Activated CD8-positive, alpha-beta T cell treated with anti-CD3 and anti-CD28 coated beads, Interleukin-2, amount 10 ng/mL, durations not matched to agents 7 days and 5 days (primary cell): ENCODE measurements at places on chromosomes 5 and 9. TPM values are rescaled to one million over a fixed set of nuclear protein-coding genes. Genes with fewer than 3 reads are reported as not detected.

DNA sequence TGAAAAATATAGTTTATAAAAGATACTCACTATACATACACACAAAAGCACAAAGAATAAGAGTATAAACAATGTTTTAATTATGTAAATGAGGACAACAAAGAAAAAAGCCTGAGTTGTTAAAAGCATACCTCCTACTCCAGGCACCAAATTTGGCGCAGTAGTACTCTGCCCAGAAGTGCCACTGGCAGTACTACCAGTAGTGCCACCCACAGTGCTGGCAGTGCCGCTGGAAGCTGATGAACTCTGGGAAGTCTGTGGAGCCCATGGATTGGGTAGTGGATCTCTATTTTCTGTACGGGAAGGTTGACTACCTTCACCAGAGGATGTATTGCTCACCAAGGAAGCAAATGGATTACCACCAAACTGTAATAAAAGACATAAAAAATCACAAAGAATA lies 30.2 kb downstream of the UBQLN1 start:
- no peak for DNase-seq

GRCh38 chr5:72698481-72698880 lies 118.0 kb upstream of the TNPO1 start:
- no peak for DNase-seq

DNA sequence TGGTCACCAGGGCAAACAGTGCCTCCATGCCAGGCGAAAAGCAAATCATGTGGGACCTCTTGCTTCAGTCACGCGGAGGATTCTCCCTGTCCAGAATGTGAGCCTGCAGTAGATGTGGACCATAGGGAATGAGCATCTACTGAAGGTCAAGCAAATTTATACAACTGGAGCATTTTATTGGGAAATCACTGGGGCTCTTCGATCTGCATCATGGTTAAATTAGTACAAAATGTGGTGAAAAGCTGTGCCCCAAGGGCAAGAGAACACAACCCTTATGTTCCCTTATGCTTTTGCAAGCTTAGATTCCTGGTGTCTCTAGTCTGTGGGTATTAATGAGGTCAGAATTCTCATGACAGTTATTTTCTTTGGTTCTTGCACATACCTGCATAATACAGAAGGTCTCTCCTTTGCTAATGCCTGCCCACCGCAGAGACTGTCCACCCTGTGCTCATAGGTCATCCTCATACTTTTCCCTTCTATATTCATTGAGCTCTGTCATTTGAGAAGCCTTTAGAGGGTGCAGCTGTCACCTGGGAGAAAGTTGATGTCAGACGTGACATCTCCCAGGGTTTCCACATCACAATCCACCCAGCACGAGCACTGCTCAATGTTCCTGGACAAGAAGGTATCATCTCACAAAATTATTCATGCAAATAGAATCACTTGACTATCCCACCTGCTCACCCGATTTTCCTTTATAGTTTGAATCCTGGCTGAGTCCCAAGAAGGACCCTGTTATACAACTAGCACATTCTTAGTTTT lies 111.7 kb downstream of the NXNL2 start:
- no peak for DNase-seq

GRCh38 chr9:13279284-13280141 lies at the start of gene MPDZ:
MPDZ (minus strand) TSS chr9:13279692; CDS start chr9:13250315, 29,377 bp downstream.
- no peak for DNase-seq

GRCh38 chr5:123701511-123702200 lies 189.7 kb downstream of the CSNK1G3 start:
- DNase-seq, result no peak

DNA sequence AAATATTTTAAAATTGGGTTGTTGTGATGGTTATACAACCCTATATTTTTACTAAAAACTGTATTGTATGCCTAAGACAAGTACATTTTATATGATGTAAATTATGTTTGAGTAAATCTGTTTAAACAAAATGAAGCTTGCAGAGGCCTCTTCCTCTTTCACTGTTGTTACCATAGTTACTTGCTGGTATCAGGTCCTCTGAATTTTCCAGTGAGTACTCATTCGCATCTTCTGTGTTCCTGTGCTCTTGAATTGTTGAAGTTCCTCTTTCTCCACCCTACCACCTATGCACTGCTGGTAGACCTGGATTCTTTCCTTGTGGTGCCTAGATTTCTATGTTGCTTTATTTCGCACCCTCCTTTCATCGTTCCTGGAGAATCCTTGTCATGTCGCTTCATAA lies 938.5 kb upstream of the ACO1 start:
- no peak for DNase-seq

DNA sequence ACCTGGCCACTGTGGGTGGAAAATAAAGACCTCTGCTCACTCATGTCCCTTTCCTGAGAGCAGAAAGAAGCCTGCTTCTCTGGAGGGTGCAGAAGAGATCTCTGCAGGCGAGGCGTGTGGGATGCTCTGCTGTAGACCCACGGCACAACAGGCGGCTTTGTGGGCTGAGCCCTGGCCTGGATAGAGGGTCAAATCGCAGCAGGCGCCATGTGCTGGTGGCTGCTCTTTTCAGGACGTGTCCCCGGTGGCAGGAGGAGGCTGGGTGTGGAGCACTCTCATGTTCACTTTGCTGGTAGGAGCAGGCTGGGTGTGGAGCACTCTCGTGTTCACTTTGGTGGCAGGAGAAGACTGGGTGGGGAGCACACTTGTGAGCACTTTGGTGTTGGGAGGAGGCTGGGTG lies 35.1 kb downstream of the IRX4 start:
- no peak for DNase-seq

- DNase-seq, result no peak
Measured at GRCh38 chr5:124742983-124743601, 3.3 kb downstream of the ZNF608 start.

GRCh38 chr9:113636165-113636564 lies 172.6 kb downstream of the RGS3 start:
- DNase-seq, result no peak

- DNase-seq, result no peak
Measured at GRCh38 chr9:12695474-12695873, 2.3 kb downstream of the TYRP1 start.

GRCh38 chr9:27329291-27329690 lies 32.3 kb upstream of the EQTN start:
- no peak for DNase-seq

GRCh38 chr5:149816661-149817060 lies 86.6 kb downstream of the PPARGC1B start:
- DNase-seq, result no peak

DNA sequence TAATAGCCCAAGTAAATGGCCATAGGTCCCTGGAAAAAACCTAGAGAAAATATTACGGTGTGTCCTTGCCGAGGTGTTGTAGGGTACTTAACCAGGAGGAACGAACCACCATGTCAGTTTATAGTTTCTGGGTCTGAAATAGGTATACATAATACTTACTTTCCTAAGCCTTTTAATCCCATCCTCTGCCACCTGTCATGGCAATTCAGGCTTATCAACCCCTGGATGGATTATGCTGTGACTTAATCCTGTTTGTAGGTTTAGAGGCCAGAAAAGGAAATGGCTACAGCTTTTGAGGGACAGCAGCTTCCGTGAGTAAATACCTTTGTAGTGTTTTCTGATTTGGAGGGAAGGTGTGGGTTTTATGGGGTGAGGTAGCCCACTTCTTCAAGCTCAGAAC lies 89.1 kb upstream of the PTPRD start:
- no peak for DNase-seq

GRCh38 chr9:120018037-120018436 lies 561.9 kb downstream of the CDK5RAP2 start:
- DNase-seq, result no peak

GRCh38 chr5:110880413-110880812 lies 141.6 kb downstream of the SLC25A46 start:
- DNase-seq, result no peak

- DNase-seq, result no peak
Measured at GRCh38 chr5:173493846-173494245, 122.6 kb downstream of the BOD1 start.

DNA sequence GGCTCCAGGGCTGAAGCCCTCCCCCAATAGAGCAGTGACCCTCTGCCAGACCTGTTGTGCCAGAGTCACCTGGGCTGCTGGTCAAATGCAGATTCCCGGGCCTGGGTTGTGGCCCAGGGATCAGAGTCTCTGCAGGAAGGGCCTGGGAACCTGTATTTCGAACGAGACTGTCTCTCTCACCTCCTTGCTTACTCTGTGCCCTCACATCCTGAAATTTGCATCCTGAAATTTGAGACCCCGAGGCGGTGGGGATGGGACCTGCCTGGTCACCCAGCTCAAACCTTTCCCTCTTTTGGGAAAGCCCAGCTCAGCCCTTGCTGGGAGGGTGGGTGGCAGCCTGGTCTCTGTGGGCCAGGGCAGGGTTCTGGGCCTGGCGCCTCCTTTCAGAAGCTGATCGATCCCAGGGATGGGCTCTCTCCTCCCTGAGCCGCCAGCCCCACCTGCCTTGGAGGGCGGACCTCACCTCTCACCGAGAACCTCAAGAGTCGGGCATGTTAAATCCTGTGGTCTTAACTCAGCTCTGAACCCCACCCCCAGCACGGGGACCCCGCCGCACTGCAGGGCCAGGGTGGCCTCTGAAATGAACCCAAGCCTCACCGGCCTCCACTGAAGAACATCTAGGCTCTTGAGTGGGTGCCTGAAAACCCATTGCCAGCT lies 44.0 kb upstream of the IER5L start:
- DNase-seq, result no peak

GRCh38 chr5:109705596-109705995 lies 15.9 kb downstream of the MAN2A1 start:
- no peak for DNase-seq

GRCh38 chr9:73426269-73426668 lies 274.6 kb downstream of the ANXA1 start:
- no peak for DNase-seq

GRCh38 chr5:79821-80220 lies 12.1 kb upstream of the PLEKHG4B start:
- no peak for DNase-seq

GRCh38 chr9:6973762-6974161 lies 216.0 kb downstream of the KDM4C start:
- no peak for DNase-seq

DNA sequence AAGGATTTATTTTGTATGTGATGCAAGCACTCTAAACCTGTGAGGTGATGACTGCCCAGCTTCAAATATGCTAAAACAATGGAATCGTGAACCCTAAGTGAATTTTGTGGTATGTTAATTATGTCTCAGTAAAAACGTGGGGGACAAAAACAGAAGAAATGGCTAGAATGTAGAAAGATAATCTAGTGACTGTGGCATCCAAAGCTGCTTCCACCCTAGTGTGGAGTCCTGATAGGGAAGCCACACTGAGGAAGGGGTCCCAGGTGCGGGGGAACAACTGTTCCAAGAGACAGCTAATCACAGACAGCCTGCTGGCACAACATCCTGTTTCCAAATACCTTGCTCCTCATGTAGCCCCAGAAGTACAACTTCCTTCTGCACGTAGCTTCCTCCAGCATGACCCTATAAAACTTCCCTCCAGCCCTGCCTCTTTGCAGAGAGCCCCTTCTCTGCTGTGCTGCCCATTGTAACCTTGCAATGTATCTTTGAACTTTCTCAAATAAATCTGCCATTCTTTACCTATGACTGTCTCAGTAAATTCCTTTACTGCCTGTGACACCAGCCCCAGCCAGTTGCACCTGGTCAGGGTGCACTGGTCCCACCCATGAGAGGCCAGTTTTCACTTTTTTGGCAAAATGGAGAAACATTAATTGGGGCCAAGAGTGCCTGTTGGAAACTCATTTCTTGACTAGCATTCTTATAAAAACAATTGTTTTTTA lies 4.9 kb downstream of the GMCL2 start:
- DNase-seq, result no peak

- DNase-seq, result no peak
Measured at GRCh38 chr9:104745852-104746251, 1.6 kb upstream of the NIPSNAP3A start.

- no peak for DNase-seq
Measured at GRCh38 chr5:133807348-133807747, 161.1 kb downstream of the C5orf15 start.

GRCh38 chr9:137454145-137454596 lies 5.0 kb downstream of the NSMF start:
- no peak for DNase-seq

DNA sequence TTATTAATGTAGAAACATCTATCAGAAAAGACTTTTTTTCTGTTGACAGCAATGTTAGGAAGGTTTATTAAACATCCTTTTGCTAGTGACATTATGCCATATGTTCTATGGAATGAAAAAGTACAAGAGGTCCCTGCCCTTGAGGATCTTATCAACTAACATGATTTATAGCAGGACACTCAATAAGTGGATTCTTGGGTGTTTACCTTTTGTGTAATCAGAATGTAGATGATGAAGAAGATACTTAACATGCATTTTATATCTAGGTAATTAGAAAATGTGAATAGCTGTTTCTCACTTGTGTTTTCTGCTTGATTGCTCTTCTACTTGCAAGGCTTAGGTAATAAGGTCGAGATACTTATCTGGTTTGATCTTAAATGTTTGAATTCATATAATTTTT lies 4.9 kb downstream of the HMGCR start:
- no peak for DNase-seq

GRCh38 chr5:14594378-14595074 lies 12.9 kb downstream of the OTULINL start:
- no peak for DNase-seq

GRCh38 chr5:42927730-42928129 lies 112.4 kb downstream of the ANXA2R start:
- no peak for DNase-seq

GRCh38 chr5:33338336-33339110 lies 102.2 kb upstream of the TARS1 start:
- no peak for DNase-seq

DNA sequence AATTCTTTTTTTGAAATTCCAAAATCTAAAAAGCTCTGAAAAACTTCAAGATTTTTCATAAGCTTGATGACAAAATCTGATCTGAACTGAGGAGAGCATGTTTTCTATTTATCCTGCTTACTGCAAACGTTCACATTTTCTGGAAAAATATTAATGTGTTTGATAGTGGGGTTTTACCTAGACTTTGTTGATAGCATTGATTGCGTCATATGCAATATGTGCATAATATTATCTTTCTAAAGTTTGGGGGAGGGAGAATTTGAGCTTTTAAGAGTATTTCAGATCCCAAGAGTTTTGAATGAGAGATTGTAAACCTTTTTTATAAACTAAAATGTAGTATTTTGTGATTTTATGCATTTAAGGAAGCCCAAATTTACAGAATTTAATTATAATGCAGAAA lies 62.8 kb upstream of the CDH6 start:
- no peak for DNase-seq

GRCh38 chr5:79508354-79508753 lies 5.6 kb downstream of the HOMER1 start:
- DNase-seq, result no peak

C5orf52 gene
- total RNA-seq, result not detected

KIAA0825 gene
- total RNA-seq, result 2.0 TPM

TEK gene
- not detected for total RNA-seq

FABP6 gene
- total RNA-seq, result not detected

KIF12 gene
- not detected for total RNA-seq

C5orf63 gene
- 6.5 TPM for total RNA-seq

GAS1 gene
- total RNA-seq, result not detected

JAKMIP2 gene
- total RNA-seq, result 8.2 TPM

CDH18 gene
- not detected for total RNA-seq

PCDHB10 gene
- total RNA-seq, result not detected

PRUNE2 gene
- 0.52 TPM for total RNA-seq

PDLIM4 gene
- not detected for total RNA-seq

CNTNAP3B gene
- not detected for total RNA-seq

PCDHGA4 gene
- total RNA-seq, result 0.10 TPM

NIM1K gene
- total RNA-seq, result 0.50 TPM

MYORG gene
- 8.8 TPM for total RNA-seq

MEIKIN gene
- not detected for total RNA-seq

GNA14 gene
- total RNA-seq, result not detected

ISL1 gene
- total RNA-seq, result not detected

MZB1 gene
- 19.9 TPM for total RNA-seq

GHR gene
- total RNA-seq, result not detected

SKP1 gene
- total RNA-seq, result 203 TPM
